ENCODE measurements at places on chromosomes 3 and 15. TPM values are rescaled to one million over a fixed set of nuclear protein-coding genes. Genes with fewer than 3 reads are reported as not detected.

- no peak for DNase-seq
Observed at GRCh38 chr15:58880320-58880719, 53.2 kb downstream of the SLTM start.

- no peak for DNase-seq
Observed at GRCh38 chr3:26202169-26202568, 412.3 kb downstream of the OXSM start.

DNA sequence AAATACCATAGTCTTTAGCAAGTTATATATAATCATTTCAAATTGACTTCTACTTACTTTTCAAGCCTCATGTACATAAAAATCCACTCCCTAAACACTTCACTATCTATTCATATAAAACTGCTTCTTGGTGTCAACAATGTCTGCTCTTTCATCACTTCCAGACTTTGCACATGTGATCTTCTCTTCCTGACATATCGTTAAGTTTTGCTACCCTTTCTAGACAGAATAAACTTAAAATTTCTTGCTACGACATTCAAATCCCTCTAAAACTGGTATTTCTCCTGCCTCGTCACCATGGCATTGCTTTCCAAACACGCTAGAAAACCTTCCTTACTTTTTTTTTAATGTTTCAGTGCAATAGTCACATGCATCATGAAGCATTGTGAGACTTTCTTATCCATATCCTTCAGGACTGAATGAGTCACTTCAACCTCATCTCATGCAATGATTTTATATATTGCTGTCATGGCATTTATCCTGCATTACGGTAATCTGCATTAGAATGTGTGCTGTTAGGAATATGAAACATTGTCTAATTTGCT lies 122.8 kb downstream of the GMNC start:
- no peak for DNase-seq

GRCh38 chr3:49940667-49941249 lies 808 bp downstream of the RBM6 start:
- no peak for DNase-seq

GRCh38 chr3:143000528-143000927 lies 842 bp upstream of the U2SURP start:
- peak; percentile 34 for DNase-seq

DNA sequence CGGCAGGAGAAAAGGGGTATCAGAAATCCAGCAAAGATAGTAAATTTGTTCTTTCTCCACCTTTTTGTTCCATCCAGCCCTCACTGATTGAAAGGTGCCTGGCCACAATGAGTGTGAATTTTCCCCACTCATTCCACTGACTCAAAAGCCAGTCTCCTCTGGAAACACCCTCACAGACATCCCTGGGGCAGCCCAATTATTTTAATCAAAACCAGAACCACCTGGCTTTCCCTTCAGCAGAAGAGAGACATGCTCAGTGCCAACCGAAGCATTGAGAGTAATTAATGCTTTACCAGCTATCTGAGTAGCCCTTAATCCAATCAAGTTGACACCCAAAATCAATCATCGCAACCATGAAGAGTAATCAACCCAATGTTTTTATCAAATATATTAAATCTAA lies 1129.6 kb upstream of the GBE1 start:
- no peak for DNase-seq

DNA sequence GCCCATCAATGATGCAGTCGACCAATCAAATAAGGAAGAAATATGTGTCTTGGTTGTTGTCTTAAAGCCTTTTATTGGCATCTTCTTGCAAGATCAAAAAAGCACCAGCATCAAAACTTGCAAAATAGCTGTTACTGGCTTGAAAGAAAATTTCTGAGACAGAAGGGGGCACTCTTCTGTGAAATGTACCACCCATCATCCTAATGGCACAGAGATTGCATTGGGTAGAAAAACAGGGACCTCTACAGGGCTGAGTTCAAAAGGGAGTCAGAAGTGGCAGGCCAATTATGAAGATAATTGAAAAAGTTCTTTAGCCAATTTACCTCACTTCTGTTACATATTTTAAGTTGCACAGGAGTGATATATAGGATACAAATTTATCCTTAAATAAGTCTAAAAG lies 122.3 kb upstream of the GPR149 start:
- DNase-seq: no peak

DNA sequence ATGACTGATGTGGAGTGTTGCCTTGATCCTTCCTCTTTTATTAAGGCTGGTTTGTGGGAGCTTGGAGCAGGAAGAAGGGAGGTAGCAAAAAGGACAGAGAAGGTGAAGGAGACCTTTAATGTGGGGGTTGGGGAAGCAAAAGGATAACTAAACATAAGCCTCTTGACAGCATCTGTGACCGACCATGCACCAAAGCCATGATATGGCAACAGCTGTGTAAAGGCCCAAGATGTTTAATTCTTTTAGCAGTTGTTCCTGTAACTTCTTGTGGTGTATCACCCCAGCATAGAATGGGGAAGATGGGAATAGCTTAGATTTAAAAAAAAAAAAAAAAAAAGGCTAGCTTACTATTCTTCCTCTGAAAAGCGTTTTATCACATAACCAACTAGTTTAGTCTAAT lies 194.7 kb downstream of the KLHL25 start:
- no peak for DNase-seq

GRCh38 chr15:70605606-70606410 lies 157.6 kb downstream of the UACA start:
- peak; percentile 97 for DNase-seq

DNA sequence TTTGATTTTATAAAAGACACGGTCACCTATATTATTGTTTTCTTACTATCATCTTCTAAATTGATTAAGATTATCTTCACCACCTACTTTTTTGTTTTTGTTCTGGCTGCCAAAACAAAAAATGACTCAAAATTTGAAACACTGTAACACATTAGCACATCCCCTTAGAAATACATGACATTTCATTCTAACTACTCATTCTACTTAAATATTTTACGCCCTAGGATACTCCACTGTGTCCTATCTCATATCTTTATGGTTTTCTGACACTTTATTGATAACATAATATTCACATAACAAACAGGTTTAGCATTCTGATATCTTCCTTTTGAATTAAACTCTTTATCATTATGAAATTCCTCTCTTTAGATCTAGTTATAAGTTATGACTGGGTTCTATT lies 656.2 kb downstream of the GBE1 start:
- DNase-seq: no peak

GRCh38 chr3:139537795-139538621 lies 1.5 kb downstream of the RBP1 start:
- DNase-seq: no peak

GRCh38 chr3:78273326-78273725 lies 1233.4 kb downstream of the ROBO2 start:
- no peak for DNase-seq

GRCh38 chr3:38118421-38119247 lies 18.3 kb downstream of the ACAA1 start:
- DNase-seq: no peak

DNA sequence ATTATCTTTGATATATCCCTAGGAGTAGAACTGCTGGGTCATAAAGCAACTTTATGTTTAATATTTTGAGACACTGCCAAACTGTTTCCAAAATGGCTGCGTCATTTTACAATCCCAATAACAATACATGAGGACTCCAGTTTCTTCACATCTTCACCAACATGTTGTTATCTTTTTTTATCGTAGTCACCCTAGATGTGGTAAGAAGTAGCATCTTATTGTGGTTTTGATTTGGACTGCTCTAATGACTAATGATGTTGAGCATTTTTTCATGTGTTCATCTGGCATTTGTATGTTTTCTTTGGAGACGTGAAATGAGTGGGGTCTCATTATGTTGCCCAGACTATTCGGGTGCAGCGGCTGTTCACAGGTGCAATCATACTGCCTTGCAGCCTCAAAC lies 83.8 kb downstream of the MAP4 start:
- no peak for DNase-seq

DNA sequence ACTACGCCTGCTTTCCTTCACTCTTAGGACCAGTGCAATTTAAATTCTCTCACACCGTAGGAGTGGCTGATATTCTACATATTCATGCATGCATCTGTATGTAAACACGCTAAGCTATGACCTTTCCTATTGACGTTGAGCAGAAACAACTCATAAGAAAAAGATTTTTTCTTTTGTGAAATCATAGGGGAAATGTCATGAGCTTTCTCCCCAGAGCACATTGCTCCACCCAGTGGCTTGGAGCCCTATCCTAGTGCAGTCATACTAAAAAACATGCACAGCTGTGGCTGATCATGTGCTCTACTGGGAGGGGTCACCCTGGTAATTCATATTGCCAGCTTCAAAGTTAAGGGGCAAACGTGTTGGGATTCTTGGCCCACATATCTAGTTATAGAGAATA lies 1.8 kb upstream of the MESD start:
- peak; percentile 86 for DNase-seq

DNA sequence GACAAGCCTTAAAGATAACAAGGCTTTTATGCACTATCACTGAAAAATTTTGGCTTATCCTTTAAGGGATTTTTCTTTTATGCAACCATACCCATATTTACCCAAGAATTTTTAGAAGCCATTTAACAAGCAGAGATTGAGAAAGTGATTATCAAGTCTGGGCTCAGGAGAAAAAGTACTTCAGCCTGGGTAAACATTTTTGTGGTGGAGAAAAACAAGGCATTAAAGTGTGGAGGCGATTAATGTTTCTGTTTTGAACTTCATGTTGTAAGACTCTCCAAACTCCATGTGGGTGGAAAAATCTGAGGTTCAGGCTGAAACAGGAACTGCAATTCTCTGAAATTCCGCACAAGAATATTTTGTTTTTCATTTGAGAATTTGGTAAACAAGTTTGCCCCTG lies 260.4 kb upstream of the KCNMB2 start:
- DNase-seq: no peak

DNA sequence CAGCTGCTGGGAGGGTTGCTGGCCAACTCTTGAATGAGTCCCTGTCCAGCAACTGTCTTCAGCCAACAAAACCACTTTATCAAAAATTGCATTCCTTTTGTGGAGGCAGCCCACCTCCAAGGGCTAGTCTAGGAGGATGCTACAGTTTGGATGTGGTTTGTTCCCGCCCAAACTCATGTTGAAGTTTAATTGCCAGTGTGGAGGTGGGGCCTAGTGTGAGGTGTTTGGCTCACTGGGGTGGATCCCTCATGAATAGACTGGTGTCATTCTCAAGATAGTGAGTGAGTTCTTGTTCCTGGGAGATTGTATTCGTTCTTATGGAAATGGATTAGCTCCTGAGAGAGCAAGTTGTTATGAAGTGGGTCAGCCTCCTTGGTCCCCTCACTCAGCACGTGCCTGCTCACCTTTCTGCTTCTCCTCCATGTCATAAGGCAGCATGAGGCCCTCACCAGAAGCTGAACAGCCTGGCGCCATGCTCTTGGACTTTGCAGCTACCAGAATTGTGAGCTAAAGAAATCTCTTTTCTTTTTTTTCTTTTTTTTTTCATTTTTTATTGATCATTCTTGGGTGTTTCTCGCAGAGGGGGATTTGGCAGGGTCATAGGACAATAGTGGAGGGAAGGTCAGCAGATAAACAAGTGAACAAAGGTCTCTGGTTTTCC lies 4.2 kb upstream of the RFC4 start:
- no peak for DNase-seq

CTXN2 gene
- not detected for polyA plus RNA-seq

LYSMD2 gene
- polyA plus RNA-seq: 7.7 TPM

ZNF620 gene
- 2.6 TPM for polyA plus RNA-seq

ARL6IP5 gene
- 118 TPM for polyA plus RNA-seq

IL17RC gene
- polyA plus RNA-seq: 24.6 TPM

HCN4 gene
- polyA plus RNA-seq: not detected
